Stimulated activated CD8-positive, alpha-beta memory T cell treated with anti-CD3 and anti-CD28 coated beads, Interleukin-15, amount 100 ng/mL, for 1 hour (primary cell): ENCODE measurements at places on chromosomes 5 and 9.

GRCh38 chr5:39876146-39876545, 451.4 kb upstream of the DAB2 start:
- no peak for DNase-seq

DNA sequence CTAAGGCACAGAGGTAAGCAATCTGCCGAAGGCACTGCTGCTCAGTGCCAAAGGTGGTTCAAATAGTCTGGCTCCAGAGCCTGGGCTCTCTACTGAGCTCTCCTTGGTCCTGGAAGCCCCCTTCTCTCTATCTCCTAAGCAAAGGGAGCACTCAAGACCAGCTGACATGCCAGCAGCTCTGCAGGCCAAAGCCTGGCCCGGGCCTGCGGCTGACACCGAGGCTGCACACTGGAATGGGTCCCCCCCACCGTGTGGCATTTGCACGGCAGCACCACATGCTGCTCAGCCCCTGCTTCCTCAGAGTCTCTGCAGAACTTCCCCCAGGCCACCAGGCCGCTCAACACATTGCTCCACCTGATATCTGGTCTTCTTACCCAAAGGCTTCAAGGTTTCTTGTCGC, 57.8 kb upstream of the GOLPH3 start:
- DNase-seq, result no peak

GRCh38 chr5:176526462-176526861, 10.7 kb downstream of the RNF44 start:
- no peak for DNase-seq

DNA sequence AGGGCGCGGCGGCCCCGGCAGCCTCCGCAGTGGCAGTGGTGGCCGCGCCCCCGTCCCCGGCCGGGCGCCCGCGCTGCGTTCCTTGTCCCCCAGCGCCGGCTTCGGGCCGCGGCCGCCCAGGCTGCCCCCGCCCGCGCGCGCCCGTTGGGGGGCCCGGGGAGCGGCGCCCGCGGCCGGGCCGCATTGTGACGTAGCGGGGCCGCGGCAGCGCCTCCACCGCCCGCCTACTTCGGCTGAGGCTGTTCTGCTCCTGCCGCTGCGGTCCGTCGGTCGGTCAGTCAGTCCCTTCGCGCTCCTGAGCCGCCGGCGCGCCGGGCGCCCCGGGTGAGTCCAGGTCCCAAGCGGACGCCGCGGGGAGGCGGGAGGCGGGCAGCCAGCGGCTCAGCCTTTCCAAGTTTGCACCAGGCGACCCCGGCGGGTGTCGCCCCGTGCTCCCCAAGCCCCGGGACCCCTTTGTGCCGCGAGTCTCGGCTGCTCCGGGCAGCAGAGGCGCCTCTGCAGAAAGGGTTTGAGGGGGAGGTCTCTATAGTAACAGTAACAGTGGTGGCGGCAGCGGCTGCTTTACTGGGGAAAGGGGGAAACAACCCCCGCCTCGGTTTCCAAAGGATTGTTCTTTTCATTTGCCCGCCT, at the start of gene SNCAIP:
TSS of gene SNCAIP (plus strand) at position 277 of the 630 bp plus-strand sequence. CDS start 78,898 bp downstream, outside the sequence.
- DNase-seq, result no peak

GRCh38 chr5:108720391-108720790, 27.3 kb upstream of the FER start:
- no peak for DNase-seq

DNA sequence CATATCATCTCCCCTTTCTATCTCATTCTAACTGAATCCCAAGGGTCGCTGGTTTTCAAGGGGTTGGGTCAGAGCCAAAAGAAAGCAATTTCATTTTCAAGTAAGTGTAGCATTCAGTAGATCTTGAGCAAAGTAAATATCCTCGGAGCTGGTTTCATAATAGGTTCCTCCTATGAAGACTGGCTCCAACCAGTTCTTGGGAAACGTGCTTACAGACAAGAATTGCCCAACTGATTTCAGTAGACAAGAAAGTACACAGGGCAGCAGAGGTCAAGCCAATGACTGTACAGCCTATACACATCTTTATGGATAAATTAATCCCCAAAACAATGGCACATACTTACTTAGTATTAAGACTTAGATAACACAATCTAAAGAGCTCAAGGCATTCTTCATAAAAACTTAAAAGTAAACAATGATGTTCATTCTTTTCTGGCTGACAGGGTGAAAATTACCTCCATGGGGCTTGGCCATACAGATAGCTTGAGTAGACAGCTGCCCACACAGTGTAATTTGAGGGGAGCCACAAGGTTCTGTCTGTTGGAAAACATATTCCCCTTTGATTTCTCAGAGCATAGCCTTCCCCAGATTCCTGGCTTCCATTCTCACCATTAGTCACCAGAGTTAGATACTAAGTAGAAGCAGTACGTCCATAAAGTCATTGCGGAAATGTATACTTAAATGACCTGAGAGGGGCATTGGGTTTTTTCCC, 163.9 kb downstream of the ARRDC3 start:
- no peak for DNase-seq

- no peak for DNase-seq
Measured at GRCh38 chr9:93187047-93187446, 3.1 kb downstream of the WNK2 start.

DNA sequence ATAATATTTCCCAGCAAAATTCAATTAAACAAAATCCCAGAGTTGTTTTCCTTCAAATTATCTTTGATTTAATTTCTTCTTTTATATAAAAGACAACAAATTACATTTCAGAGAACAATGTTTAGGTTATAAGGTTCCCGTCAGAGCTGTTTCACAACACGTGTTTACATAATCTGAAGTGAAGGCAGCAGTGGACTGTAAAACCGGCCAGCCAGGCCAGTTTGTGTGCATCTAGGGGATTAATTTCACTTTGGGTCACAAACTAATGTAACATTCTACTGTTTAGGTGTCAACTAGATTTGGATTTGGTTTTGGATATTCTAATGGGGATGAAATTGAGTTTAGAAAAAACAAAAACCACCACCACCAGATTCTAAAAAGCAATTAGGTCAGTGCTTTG, 86.5 kb upstream of the PLPP1 start:
- no peak for DNase-seq

- no peak for DNase-seq
Measured at GRCh38 chr5:55535199-55535905, 588 bp upstream of the PLPP1 start.

- no peak for DNase-seq
Measured at GRCh38 chr5:31096238-31096865, 97.1 kb upstream of the CDH6 start.

DNA sequence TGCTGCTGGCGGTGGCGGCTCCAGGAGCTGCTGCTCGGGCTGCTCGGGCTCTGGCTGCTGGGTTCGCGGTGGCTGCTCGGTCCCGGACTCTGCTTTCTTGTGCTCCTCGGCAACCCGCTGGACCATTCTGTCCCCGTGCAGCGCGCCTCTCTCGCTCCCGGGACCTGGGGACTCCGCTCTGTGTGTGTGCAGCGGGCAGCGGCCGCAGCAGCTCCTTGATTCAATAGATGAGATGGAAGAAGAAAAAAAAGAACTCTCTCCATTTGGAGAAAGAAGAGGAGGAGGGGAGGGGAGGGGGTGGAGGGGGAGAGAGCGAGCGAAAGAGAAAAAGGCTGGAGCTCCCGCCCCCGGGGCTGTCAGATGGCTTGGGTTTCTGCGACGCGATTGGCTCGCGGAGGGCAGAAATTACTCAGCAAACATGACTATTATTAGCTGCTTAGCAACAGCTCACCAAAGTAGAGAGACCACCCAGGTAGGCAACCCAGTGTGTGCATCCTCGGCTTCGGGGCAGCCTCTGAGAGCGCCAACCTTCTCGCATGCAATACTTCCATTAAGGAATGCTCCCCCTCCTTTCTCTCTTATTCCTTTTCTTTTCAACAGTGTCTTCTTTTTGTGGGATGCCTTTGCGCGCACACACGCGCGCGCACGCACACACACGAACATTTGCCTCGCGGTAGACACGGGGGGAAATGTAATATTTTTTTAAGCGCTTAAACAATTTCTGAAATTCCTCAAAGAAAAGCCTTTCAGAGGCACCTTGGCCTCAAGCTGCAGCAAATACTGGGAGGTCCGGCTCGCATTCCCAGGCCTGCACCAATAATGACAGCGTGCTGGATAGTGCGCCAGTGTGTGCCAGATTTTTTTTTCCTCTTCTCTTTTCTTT, 7.6 kb downstream of the PTCH1 start:
- peak; percentile 46 for DNase-seq

- no peak for DNase-seq
Measured at GRCh38 chr9:127138444-127138843, 16.0 kb upstream of the ANGPTL2 start.

GRCh38 chr9:86598411-86599239, 244.4 kb upstream of the TUT7 start:
- DNase-seq, result no peak

DNA sequence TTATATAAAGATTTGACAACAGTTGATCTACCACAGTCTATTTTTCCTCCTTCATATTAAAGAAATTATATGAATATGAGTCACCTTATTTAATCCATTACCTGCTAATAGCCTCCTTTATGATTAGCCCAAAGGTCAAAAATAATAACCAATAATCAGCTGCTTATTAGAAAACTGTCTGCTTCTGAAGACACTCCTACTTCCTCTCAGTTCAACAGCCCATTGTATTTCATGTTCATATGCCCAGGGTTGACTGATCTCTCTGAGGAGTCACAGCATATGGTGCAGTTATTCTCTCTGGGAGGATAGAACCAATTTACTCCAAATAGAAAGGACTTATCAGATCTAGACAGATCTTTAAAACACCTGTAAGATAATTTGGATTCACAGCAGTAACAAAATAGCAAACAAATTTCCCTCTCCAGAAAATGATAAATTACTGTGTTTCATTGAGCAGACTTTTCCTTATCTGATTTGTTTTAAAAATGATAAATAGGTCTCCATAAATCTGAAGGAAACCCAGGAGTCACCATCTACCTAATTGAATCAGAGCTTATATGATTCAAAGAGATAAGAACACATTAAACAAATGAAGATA, 180.4 kb upstream of the ITGA1 start:
- DNase-seq, result no peak

DNA sequence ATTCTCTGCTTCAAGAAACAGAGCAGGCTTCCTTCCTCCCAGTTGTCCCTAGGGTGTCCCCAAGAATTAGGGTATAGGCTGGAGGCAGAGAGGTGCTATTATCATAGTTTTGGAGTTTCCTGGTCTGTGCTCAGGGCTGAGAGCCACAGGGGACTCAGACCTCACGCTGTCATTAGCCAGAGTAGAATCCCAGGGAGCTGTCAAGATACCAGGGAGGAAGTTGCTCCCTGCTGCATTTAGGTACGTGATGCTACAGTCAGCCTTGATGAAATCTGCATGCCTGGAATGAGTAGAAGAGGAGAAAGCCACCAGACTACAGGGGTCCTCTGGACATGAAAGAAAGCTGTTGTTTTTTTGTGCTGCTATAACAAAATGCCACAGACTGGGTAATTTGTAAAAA, 273.2 kb downstream of the SH3GL2 start:
- DNase-seq, result no peak

DNA sequence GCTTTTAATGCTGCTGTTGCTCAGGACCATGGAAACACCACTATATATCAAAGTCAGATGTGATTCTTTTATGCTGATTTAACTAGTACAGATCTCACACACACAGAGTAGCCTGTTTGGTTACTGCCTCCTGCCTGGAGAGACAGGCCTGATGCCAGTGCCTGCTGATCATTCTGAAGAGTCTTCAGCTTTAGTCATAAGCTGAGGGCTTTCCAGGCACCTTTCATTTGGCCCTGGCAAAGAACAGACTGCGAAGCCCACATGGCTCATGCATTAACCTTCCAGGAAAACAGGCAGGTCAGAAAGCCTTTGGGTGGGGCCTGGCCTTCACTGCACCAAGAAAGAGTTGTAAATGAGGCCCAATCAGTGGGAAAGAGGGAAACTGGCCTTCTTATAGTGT, 144.7 kb downstream of the SAXO1 start:
- DNase-seq, result no peak

DNA sequence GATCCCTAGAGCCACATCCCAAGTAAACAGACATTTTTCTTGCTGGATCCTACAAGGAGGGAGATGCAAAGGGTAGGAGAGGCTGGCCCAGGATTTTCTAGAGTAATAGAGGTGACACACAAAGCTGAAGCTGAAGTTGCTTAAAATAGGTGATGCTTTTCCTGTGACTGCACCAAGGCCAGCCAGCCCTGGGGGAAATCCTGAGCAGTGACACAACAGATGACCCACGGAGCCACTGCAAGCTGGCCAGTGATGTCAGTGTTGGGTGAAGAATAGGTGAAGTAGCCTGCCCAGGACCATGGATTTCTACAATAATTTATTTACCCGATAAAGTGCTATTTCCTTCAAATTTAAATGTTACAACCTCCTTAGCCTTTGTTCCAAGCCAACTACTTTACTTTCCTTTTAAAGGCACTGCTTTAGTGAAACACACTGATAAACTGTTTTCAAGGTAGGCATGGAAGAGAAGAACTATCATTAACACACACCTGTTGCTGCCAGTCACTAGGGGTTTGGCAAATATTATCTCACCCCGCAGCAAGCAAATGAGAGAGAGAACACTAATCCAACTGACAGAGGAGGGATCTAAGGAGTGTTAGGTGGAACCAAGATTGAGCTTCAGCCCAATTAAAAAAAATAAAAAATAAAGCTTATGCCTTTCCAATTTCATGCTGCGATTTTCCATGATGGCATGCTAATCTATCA, 123.5 kb downstream of the CTNND2 start:
- DNase-seq, result no peak

GRCh38 chr9:76438841-76439588, 20.0 kb upstream of the GCNT1 start:
- DNase-seq, result no peak

DNA sequence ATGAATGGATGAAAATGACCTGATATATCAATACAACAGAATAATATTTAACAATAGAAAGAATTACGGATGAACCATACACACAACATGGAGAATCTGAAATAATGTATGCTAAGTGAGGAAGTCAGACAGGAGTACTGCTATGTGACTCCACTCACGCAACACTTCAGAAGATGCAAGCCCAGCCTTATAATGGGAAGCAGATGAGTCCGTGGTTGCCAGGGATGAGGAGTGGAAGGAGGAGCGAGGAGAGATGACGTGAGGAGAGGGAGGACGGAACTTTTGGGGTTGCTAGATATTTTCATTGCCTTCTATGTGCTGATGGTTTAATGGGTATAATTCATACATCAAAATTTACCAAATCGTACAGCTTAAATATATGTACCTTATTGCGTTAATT, 55.4 kb upstream of the ERCC6L2 start:
- DNase-seq, result no peak

DNA sequence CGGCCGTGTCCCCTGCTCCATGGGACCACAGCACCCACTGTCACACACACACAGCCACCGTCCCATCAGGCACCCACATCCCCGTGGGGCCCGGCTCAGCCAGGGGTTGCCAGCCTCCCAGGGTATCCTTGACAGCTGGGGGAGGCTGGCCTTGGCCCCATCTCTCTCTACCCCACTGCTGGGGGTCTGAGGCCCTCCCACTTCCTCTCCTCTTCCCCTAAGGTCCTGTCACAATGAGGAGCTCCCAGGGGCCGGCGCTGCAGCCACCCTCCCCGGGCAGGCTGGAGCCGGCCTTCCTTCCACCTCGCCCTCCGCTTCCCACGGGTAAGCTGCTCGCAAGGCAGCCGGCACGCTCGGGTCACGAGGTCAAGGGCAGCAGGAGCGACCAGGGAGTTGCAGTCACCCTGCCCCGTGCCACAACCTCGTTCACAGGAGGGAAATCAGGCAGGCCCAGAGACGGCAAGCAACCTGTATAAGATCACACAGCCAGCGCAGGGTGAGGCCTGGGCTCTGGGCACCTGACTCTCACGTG, 38.6 kb upstream of the NOTCH1 start:
- DNase-seq, result no peak
